Cardiac muscle cell (in vitro differentiated cells and primary cell): ENCODE measurements at places on chromosomes 2 and 18. TPM values are rescaled to one million over a fixed set of nuclear protein-coding genes. Genes with fewer than 3 reads are reported as not detected.

POTEI gene
- total RNA-seq: 1.2 and 2.4 TPM in 2 replicates

FAM228A gene
- total RNA-seq: 1.7 and 3.0 TPM in 2 replicates

- H3K4me3 ChIP-seq: no peak overlapping the region
- no peaks in the 10 kb centered on the region for H3K36me3 ChIP-seq
- H3K4me1 ChIP-seq: no peaks in the 10 kb centered on the region
- H3K27me3 ChIP-seq: no peaks in the 10 kb centered on the region
These were observed 81.7 kb downstream of the BCL2L11 start for GRCh38 chr2:111202266-111203040.

DNA sequence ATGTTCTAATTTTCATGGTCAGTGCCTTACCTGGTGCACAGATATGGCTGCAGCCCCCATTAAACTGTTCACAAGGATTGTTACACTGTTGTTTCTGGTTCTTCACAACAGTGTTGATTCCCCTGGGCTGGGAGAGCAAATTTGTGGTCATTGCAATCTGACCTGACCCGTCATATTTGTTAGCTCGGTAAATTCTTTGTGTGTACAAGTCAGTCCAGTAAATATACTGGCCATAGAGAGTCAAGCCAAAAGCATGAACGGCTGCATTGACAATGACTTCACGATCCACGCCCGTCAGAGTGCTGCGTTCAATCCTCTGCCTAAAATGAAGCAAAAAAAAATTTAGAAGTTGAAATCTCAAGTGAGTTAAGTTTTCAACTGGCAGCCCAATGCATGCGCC lies 134.6 kb downstream of the DHRS9 start:
- no peaks in the 10 kb centered on the region for H3K36me3 ChIP-seq
- no peak for DNase-seq
- H3K27me3 ChIP-seq: no peaks in the 10 kb centered on the region
- H3K4me1 ChIP-seq: no peaks in the 10 kb centered on the region

GRCh38 chr2:233072838-233073237 lies 12.7 kb downstream of the INPP5D start:
- no peaks in the 10 kb centered on the region for H3K36me3 ChIP-seq
- H3K4me1 ChIP-seq: peaks cover 4% of the 10 kb centered on the region
- no peak overlapping the region for H3K4me3 ChIP-seq
- no peak for DNase-seq

- no peak overlapping the region for H3K4me3 ChIP-seq
- no peak for DNase-seq
- peaks cover 34% of the 10 kb centered on the region for H3K4me1 ChIP-seq
These were observed 64.6 kb downstream of the SPTBN1 start for GRCh38 chr2:54520687-54521086.

DNA sequence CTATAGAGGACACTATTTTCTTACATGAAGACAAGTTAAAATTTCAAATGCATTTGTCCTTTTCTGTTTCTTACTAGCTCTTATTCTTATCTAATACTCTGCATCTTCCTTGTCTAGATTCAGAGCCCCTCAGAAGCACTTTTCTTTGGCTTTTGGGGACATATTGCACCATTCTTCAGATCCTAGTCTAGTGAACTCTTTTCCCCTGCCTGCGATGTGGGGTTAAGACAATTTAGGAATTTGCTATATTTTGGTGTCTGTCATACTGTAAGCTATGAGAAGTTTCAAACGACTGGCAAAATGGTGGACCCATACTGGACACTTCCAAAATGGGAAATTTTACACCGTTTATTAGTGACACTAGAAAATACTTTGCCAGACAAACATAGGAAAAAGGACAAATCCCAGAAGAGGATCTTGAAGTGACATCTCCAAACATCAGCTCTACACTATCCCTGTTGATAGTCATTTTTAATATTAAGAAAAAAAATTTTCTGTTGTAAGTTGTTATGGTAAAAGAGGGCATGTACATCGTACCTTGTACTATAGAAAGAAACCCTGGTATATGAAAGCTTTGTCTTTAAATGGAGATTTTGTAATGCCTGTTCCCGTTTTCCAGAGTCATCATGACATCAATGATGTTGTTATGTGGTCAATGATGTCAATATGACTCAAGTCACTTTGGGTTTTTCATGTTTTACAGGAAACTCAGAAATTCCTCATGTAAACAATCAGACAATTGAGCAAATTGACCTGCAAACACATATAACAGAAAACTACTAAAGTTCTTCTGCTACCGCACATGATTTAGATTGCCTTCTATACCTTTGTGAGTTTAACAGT lies 4.4 kb upstream of the KYNU start:
- H3K4me1 ChIP-seq: no peaks in the 10 kb centered on the region
- no peak overlapping the region for H3K4me3 ChIP-seq
- H3K27ac ChIP-seq: no peak overlapping the region
- H3K36me3 ChIP-seq: no peaks in the 10 kb centered on the region
- no peak for DNase-seq
